ENCODE measurements at places on chromosomes 13 and 19. TPM values are rescaled to one million over a fixed set of nuclear protein-coding genes. Genes with fewer than 3 reads are reported as not detected.

GRCh38 chr13:46170268-46170667 lies 11.7 kb downstream of the LCP1 start:
- peaks cover 4% of the 10 kb centered on the region for H3K36me3 ChIP-seq
- peak overlapping the region; percentile 83 for H3K27ac ChIP-seq
- peaks cover 82% of the 10 kb centered on the region for H3K4me1 ChIP-seq

- no peak for DNase-seq
- no peaks in the 10 kb centered on the region for H3K27me3 ChIP-seq
- H3K36me3 ChIP-seq, result no peaks in the 10 kb centered on the region
- H3K4me1 ChIP-seq, result no peaks in the 10 kb centered on the region
- H3K27ac ChIP-seq, result no peak overlapping the region
- H3K4me3 ChIP-seq, result no peak overlapping the region
Measured at GRCh38 chr13:75721307-75721706, 85.2 kb downstream of the LMO7 start.

DNA sequence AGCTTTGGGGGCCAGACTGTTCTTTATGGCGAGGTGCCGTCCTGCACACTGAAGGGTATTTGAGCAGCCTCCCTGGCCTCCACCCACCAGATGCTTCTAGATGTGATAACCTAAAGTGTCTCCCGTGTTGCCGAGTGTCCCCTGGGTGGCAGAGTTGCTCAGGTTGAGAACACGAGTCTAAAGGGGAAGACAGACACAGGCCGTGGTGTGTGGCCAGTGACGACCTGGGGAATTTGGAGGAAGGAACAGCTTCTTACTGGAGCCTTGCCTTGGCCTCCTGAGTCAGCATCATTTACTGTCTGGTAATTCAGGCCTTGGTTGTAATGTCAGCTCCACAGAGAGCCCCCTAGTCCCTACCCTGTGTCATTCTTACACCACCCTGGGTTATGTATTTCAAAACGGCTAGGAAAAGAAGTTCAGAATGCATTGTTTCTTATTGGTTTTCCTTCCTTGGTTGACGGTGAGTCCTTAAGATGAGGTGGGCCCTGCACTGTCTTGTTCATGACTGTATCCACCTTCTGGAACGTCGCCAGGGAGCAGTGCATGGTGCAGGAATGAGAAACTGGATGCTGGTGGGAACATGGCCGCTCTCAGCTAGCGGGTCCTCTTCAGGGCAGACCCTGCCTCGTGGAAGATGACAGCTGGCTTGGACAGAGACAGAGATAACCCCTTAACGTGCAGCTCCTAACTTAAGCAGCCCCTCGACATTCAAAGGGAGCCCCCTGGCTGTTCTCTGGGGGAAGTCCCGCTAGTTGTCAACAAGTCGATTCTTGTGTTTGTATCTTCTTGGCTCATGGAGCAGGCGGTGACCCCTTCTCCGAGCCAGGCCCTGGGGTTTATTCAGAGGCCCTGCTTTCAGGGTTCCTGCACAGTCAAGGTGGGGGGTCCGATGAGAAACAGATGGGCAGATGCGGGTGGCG lies 7.2 kb downstream of the SIN3B start:
- H3K36me3 ChIP-seq, result peaks cover 6% of the 10 kb centered on the region
- H3K27me3 ChIP-seq, result no peaks in the 10 kb centered on the region
- no peak for DNase-seq

GRCh38 chr19:47486900-47487299 lies 2.9 kb upstream of the KPTN start:
- peaks cover 43% of the 10 kb centered on the region for H3K4me1 ChIP-seq
- no peak overlapping the region for H3K27ac ChIP-seq
- DNase-seq, result no peak
- H3K27me3 ChIP-seq, result no peaks in the 10 kb centered on the region

Gene CGB3
- total RNA-seq, result not detected

- H3K27me3 ChIP-seq, result no peaks in the 10 kb centered on the region
- H3K4me1 ChIP-seq, result no peaks in the 10 kb centered on the region
- DNase-seq, result no peak
- H3K36me3 ChIP-seq, result no peaks in the 10 kb centered on the region
Measured at GRCh38 chr19:33933931-33934330, 137.3 kb downstream of the KCTD15 start.

DNA sequence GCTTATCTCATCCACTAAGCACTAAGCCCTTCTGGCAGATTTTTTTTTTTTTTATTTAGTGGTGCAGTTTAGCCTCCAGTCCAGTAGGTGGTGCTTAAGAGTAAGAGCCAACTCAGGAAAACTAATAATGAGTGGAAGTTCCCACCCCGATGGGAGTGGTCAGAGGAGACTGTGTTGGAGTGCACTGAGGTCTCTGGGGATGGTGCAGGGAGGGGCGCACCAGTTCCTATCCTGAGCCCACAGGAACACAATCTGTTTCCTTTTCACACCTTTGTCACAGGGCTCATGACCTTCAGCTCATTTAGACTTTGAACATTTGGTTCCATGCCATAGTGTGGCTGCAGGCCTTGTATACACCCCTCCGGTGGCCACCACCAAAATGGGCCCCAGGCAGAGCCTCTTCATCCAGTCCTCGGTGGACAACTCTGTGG lies 367.4 kb downstream of the SPRY2 start:
- H3K36me3 ChIP-seq, result no peaks in the 10 kb centered on the region
- H3K4me3 ChIP-seq, result no peak overlapping the region
- H3K27me3 ChIP-seq, result peaks cover 9% of the 10 kb centered on the region
- no peaks in the 10 kb centered on the region for H3K4me1 ChIP-seq
- no peak for DNase-seq

Gene TMEM205
- 27.0 TPM for total RNA-seq

DNA sequence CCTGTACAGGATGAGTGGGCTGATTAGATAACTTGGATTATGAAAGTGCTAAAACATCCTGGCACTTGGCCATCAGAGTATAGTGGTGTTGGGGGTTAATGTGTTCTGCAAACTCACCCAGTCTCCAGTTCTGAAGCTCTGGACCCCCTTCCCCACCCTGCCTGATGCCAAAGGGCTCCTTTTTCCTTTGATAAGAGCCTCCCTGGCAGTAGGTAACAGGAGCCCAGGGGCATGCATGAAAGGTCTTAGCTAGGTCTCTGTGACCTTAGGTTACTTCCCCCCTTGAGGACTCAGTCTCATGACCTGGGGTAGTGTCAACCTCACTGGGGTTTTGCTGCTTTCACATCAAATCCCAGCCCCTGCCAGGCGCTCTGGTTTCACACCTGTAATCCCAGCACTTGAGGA lies 2.5 kb downstream of the RPS28 start:
- peaks cover 42% of the 10 kb centered on the region for H3K4me1 ChIP-seq
- H3K36me3 ChIP-seq, result peaks cover 20% of the 10 kb centered on the region
- DNase-seq, result no peak
- H3K27me3 ChIP-seq, result peaks cover 5% of the 10 kb centered on the region
- no peak overlapping the region for H3K27ac ChIP-seq

Gene LGALS7
- total RNA-seq, result not detected

DNA sequence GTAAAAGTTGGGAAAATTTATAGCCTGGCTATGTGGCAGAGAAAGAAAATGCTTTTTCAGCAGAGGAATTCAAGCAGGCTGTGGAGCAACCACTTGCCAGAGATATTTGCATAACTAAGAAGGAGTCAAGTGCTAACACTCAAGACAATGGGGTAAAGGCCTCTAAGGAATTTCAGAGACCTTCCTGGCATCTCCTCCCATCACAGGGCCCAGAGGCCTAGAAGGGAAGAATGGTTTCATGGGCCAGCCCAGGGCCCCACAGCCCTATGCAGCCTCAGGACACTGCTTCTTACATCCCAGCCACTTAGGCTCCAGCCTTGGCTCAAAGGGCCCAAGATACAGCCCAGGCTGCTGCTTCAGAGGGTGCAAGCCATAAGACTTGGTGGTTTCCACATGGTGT lies 14.3 kb downstream of the SLC15A1 start:
- no peaks in the 10 kb centered on the region for H3K4me1 ChIP-seq
- no peaks in the 10 kb centered on the region for H3K27me3 ChIP-seq
- no peaks in the 10 kb centered on the region for H3K36me3 ChIP-seq
- no peak for DNase-seq
- H3K4me3 ChIP-seq, result no peak overlapping the region

- H3K36me3 ChIP-seq, result peaks cover 8% of the 10 kb centered on the region
- H3K4me1 ChIP-seq, result peaks cover 35% of the 10 kb centered on the region
- no peaks in the 10 kb centered on the region for H3K27me3 ChIP-seq
- peak overlapping the region; percentile 16 for H3K27ac ChIP-seq
Measured at GRCh38 chr19:7426986-7427385, 61.8 kb downstream of the PEX11G start.

Gene ZNF433
- 1.5 TPM for total RNA-seq

DNA sequence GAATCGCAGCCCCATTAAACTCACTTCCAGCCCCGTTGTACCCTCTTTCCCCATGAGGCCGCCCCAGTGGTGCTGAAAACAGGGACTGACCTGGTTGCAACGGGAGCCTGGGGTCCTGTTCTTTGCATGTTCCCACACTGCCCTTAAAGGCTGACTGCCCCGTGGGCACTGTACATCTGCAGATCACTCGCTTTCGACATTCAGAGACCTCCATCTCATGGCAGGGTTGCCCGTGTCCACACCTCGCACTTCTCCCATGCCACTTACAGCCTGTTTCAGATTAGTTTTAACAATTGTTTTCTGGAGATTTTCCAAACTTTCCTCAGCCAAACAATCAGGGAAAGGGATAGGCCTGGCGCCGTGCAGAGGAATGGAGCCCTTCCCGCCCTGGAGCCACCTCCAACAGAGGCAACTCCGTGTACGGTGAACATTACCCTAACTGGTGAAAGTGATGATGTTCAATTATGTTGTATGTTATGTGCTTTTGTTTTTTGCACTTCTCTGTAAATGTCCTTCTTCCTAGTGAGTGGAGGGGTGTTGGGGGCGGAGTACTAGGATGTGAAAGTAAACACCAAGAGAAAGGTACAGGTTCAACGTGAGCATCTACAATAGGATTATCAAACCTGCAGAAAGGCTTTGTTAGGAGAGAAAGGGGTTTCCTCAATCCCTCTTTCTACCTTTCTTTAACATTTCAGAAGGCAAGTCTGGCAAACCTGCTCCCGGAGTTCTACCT lies 262.8 kb downstream of the FOXO1 start:
- H3K4me1 ChIP-seq, result peaks cover 5% of the 10 kb centered on the region
- no peaks in the 10 kb centered on the region for H3K27me3 ChIP-seq
- no peak for DNase-seq
- H3K4me3 ChIP-seq, result no peak overlapping the region
- no peaks in the 10 kb centered on the region for H3K36me3 ChIP-seq

Gene MLLT1
- total RNA-seq, result 57.2 TPM

- DNase-seq, result no peak
- H3K4me3 ChIP-seq, result no peak overlapping the region
- H3K27me3 ChIP-seq, result no peaks in the 10 kb centered on the region
- peaks cover 18% of the 10 kb centered on the region for H3K4me1 ChIP-seq
- no peak overlapping the region for H3K27ac ChIP-seq
Measured at GRCh38 chr19:17553256-17553655, 2.2 kb upstream of the COLGALT1 start.
